Metanephros (tissue), 2 donors: ENCODE measurements at places on chromosomes 16 and 17. TPM values are rescaled to one million over a fixed set of nuclear protein-coding genes. Genes with fewer than 3 reads are reported as not detected.

The PDIA2 gene
- total RNA-seq: 0.47 TPM

The FLYWCH2 gene
- total RNA-seq: 44.1 TPM

The DOC2A gene
- 1.9 TPM for total RNA-seq

The SRCIN1 gene
- total RNA-seq: 5.7 TPM

The RHBDL1 gene
- 2.6 TPM for total RNA-seq

The CCL17 gene
- total RNA-seq: 1.1 TPM

The PDILT gene
- not detected for total RNA-seq

The CTRB1 gene
- not detected for total RNA-seq
